Progenitor cell of endocrine pancreas (in vitro differentiated cells): ENCODE measurements at places on chromosomes 11 and 22. TPM values are rescaled to one million over a fixed set of nuclear protein-coding genes. Genes with fewer than 3 reads are reported as not detected.

- no peaks in the 10 kb centered on the region for H3K4me1 ChIP-seq
- peaks cover 3% of the 10 kb centered on the region for H3K27me3 ChIP-seq
- DNase-seq = no peak
- H3K27ac ChIP-seq = no peak overlapping the region
- no peak overlapping the region for H3K4me3 ChIP-seq
- H3K36me3 ChIP-seq = peaks cover 16% of the 10 kb centered on the region
These were observed 32.0 kb upstream of the NUP50 start for GRCh38 chr22:45131749-45132148.

Gene IL10RA
- total RNA-seq = 0.62 and 0.72 TPM in 2 replicates

Gene CPT1A
- 3.8 and 5.7 TPM in 2 replicates for total RNA-seq

- peaks cover 3% of the 10 kb centered on the region for H3K27me3 ChIP-seq
- peak overlapping the region; percentile 18 for H3K27ac ChIP-seq
- no peaks in the 10 kb centered on the region for H3K36me3 ChIP-seq
- peaks cover 22% of the 10 kb centered on the region for H3K4me1 ChIP-seq
- H3K4me3 ChIP-seq = no peak overlapping the region
These were observed 53.4 kb downstream of the CD44 start for GRCh38 chr11:35192347-35192746.

Gene NLRP10
- total RNA-seq = not detected in 2 replicates

Gene OLFML1
- 0.42 TPM in 1 of 2 replicates, not detected in the other for total RNA-seq

DNA sequence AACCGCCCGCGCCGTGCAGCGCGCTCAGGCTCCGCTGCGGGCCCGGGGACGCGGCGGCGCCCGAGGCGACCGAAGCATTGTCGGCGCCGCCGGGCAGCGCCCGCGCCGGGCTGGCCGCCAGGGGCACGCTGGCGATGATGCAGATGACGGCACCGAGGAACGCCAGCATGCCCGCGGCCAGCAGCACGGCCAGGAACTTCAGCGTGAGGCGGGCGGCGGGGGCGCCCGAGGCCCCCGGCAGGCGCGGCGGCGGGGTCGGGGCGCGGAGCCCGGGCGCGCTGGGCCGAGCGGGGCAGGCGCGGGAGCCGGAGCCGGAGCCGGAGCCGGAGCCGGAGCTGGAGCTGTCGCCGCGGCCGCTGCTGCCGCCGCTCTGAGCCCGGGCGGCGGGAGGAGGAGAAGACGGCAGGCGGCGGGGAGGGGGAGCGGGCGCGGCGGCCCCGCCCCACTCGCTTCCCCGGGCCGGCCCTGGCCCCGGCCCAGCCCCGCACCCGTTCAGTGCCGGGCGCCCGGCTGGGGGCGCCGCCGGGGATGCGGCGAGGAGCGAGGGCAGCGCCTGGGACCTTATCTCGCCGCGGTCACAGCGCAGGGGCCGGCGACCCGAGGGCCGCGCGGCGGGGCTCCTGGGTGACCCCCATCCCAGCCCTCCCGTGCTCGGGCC, at the start of gene NPTXR:
Gene NPTXR (minus strand): TSS at position 372 of the 658 bp plus-strand sequence.
- peak within 1 kb of the TSS; percentile 71 for H3K4me3 ChIP-seq
- no peak within 1 kb of the TSS for H3K27ac ChIP-seq
- H3K4me1 ChIP-seq = peaks cover 1% of the 10 kb centered on the region
- peaks cover 72% of the 10 kb centered on the region for H3K27me3 ChIP-seq
- DNase-seq = peak; percentile 40

DNA sequence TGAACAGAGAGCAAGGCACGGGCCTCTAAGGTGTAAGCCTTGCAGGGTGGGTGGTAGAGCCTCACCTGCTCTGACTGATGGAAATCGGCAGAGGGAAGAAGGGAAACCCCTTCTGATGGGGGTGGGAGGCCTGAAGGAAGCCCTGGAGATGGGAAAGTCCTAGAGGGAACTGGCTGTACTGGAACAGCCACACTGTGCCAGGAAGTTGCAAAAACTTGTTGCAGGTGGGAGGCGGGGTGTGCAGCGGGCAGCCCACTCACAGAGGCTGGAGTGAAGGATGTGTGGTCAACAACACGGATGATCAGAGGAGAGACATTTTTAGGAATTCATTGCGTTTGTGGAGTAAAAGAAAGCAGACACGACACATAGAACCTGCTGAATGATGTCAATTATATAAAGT, 91.3 kb downstream of the ZC3H12C start:
- H3K27ac ChIP-seq = no peak overlapping the region
- no peak overlapping the region for H3K4me3 ChIP-seq
- no peak for DNase-seq
- peaks cover 13% of the 10 kb centered on the region for H3K4me1 ChIP-seq
- no peaks in the 10 kb centered on the region for H3K27me3 ChIP-seq

Gene C22orf31
- not detected in 2 replicates for total RNA-seq

Gene CARD10
- 44.1 and 46.7 TPM in 2 replicates for total RNA-seq

GRCh38 chr22:30889268-30889995, 79.1 kb downstream of the MORC2 start:
- no peaks in the 10 kb centered on the region for H3K4me1 ChIP-seq
- H3K27me3 ChIP-seq = peaks cover 3% of the 10 kb centered on the region
- no peak for DNase-seq
- peaks cover 11% of the 10 kb centered on the region for H3K36me3 ChIP-seq

- H3K27ac ChIP-seq = peak overlapping the region; percentile 49
- no peak overlapping the region for H3K4me3 ChIP-seq
- DNase-seq = no peak
- H3K36me3 ChIP-seq = peaks cover 44% of the 10 kb centered on the region
These were observed 18.1 kb downstream of the SMARCB1 start for GRCh38 chr22:23804781-23805291.

Gene CNTF
- 3.9 and 4.3 TPM in 2 replicates for total RNA-seq

Gene RIMBP3C
- 1.2 TPM in 1 of 2 replicates, not detected in the other for total RNA-seq

Gene C1QTNF6
- total RNA-seq = 13.8 and 14.5 TPM in 2 replicates

GRCh38 chr11:8262552-8263108, 1.0 kb downstream of the LMO1 start:
- peaks cover 2% of the 10 kb centered on the region for H3K4me1 ChIP-seq
- peaks cover 90% of the 10 kb centered on the region for H3K27me3 ChIP-seq
- no peaks in the 10 kb centered on the region for H3K36me3 ChIP-seq
- H3K27ac ChIP-seq = no peak overlapping the region

DNA sequence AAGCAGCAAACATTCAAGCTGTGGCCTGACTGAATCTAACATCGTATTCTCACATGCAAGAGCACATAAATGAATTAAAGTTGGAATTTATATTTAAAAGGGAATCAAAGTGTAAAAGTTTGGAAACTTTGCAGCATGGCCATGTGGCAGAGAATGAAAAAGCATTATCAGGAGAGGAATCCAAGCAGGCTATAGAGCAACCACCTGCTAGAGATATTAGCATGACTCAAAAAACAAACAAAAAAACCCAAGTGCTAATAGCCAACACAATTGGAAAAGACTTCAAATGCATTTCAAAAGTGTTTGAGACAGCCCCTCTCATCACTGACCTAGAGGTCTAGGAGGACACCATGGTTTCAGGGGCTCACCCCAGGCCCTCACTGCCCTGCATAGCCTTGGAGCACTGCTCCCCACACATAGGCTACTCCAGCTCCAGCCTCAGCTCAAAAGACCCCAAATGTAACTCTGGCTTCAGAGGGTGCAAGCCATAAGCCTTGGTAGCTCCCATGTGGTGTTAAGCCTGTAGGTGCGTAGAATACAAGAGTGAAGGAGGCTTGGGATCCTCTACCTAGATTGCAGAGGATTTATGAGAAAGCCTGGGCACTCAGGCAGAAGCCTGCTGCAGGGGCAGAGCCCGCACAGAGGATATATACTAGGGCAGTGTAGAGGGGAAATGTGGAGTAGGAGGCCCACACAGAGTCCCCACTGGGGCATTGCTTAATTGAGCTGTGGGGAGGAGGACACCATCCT, 1.7 kb upstream of the KRTAP5-7 start:
- H3K27ac ChIP-seq = no peak overlapping the region
- H3K4me1 ChIP-seq = peaks cover 5% of the 10 kb centered on the region
- H3K36me3 ChIP-seq = peaks cover 4% of the 10 kb centered on the region
- H3K27me3 ChIP-seq = no peaks in the 10 kb centered on the region
